Fibroblast of mammary gland (primary cell): ENCODE measurements at places on chromosomes 11 and 22.

- peak; percentile 76 for DNase-seq
Measured at GRCh38 chr11:28834877-28835276, 726.7 kb downstream of the METTL15 start.

GRCh38 chr11:130070109-130070845 is 583 bp downstream of the APLP2 start:
- DNase-seq, result no peak

GRCh38 chr11:11407065-11407762 is 54.2 kb upstream of the CSNK2A3 start:
- DNase-seq, result peak; percentile 43

DNA sequence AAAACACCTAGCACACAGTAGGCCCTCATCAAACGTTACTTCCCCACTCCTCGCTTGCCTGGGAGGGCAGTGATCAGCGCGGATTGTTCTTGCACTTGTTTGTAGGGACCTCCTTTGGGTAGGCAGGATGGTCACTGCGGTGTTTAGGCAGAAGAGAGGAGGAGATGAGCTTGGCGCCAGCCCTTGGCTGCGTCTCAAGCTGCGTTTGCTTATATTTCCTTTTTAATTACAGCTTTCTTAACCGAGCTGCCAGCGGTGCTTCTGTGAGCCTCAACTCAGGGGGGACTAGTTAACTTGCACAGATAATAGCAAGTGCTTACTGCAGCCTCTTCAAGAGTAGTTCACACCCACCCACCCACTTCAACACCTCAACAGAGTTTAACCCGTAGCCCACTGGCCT is 15.1 kb downstream of the IFT27 start:
- no peak for DNase-seq

GRCh38 chr11:33443684-33444083 is 186.5 kb downstream of the HIPK3 start:
- DNase-seq, result no peak

GRCh38 chr22:28978158-28978557 is 83.5 kb downstream of the C22orf31 start:
- peak; percentile 69 for DNase-seq

DNA sequence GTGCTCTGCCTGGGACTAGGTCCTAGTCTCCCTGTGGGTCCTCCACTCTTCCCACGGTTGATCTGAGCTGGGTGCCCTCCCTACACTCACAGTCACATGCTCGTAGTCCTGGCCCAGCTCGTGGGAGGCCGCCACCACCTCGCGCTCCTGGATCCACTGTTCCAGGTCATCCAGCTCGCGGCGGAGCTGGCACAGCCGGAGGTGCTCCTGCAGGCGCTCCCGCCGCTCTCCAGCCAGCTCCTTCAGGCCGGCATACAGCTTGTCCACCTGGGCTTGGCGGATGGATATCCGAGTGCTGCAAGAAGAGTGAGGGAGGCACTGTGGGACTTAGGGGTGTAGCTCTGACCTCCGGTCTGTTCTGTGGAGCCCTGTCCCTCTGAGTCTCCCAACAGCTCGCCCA is 14.8 kb upstream of the RBM4B start:
- DNase-seq, result no peak

DNA sequence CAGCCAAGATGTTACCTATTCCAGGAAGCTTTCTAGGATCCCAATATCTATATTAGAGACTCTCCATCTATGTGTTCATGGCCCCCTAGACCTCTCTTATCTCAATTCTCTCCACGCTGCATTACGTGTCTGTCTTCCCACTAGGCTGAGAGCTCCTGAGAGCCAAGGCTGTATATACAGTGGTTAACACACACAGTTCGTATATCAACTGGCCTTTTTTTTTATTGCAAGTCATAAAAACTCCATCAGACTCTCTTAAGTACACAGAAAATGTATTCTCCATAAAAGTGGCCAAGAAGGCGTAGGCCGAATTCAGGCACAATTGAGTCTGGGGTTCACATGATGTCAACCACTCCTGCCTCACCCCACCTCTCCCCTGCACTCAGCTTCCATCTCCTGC is 115.9 kb downstream of the TRIM29 start:
- no peak for DNase-seq

GRCh38 chr11:14544611-14545010 is 24.4 kb upstream of the PSMA1 start:
- DNase-seq, result peak; percentile 74

DNA sequence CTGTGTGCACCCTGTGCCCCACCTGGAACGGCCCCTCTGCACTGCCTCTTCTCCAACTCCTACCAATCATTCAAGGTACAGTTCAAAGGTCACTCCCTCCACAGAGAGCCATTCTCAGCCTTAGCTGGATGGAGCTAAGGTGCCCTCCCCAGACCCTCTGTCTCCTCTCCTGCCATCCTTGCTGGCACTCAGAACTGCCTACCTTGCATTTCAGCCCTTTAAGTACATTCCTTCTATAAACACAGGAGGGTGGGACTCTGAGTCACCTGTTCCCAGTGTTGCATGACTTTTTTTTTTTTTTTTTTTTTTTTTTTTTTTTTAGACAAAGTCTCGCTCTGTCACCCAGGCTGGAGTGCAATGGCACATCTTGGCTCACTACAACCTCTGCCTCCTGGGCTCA is 8.6 kb downstream of the TTLL1 start:
- DNase-seq, result no peak

DNA sequence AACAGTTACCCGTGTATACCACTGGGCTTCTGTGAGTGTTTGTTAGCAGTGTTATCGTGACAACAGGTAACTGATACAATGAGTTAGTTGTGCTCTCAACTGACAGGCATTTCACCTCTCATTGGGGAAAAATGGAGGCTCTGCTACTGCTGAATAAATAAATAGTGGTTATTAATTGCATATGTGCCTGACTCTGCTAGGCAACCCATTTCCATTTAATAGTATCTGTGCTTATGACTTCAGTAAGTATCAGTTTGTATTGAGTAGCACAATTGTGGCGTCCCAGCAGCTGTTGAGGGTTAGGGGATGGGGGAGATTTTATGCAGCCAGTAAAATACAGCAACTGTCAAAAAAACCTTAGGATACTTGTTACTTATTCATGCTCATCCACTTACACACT is 123.4 kb upstream of the SEZ6L start:
- no peak for DNase-seq

DNA sequence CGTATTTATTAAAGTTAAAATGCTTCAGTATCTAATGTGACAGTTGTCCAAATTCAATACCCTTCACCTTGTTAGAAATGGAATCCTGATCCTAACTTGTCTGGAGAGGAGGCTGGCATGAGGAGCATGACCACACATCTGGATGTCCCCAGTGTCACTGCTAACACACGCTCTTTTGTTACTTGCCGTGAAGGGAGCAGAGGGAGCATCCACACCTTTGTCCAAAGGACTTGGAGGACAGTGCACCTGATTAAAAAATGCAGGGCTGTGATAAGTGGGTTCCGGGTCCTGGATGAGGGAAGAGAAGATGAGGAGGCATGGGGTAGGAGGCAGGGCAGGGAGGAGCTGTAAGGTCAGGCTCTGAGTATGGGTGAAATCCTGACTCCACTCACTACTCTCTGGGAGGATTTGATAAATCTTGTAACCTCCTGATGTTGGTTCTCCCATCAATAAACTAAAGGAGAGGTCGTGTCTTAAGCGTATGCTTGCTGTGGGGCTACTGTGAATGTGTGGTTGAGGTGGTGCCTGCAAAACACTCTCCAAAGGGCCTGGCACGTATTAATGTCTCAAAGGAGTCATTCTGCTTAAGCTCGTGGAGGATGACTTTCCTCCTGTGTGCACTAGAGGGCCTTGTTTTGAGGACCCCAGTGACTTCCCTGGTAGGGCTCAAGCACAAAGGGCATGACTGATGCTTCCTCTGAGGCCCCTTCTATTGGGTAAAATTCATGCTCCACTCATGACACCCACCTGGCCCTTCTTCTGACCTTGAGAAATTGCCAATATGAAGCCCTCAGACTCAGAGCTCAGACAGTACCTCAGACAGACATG is 16.8 kb upstream of the IGLL5 start:
- DNase-seq, result no peak

DNA sequence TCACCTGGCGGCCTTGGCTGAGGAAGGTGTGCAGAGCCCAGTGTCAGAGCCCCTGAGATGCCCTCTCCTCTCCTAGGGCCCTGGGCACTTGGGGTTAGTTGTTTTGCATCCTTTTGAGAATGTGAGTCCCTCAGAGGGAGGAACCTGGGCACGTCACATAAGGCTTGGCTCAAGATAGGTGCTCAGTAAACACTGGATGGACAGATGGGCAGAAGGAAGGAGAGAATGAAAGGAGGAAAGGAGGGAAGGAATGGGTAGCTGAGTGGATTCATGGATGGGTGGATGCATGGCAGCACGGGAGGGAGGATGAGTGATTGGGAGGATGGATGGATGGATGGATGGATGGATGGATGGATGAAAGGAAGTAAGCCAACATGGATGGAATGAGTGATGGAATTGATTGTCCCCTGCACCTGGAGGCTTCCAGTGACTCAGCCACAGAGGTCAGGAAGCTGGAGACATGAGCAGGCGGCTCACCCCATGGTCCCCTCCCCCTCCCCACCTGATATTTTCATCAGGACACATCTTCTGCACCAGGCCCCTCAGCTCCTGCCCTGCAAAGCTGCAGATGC is 62.2 kb downstream of the IGLL1 start:
- no peak for DNase-seq

GRCh38 chr11:3380706-3381545 is 2.0 kb upstream of the ZNF195 start:
- peak; percentile 55 for DNase-seq

GRCh38 chr22:50640857-50641647 is 13.1 kb upstream of the ARSA start:
- DNase-seq, result no peak

DNA sequence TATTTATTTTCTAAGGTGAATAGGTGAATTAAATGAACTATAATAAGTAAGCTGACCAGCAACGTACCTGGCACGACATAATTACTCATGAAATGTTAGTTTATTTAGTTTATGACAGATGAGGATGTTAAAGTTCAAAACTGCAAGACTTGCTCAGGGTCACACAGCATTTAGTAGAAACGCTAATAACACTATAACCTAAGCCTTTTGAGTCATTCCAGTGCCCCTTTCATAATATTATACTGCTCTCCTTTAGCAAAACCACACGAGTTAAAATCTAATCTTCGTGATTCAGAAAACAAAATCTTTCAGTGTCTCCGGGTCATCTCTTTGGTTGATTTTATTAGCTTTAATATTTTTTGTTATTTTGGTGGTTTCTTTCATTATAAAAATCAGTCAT is 39.6 kb downstream of the BTBD10 start:
- DNase-seq, result peak; percentile 11

GRCh38 chr11:6248248-6248647 is 9.4 kb downstream of the CNGA4 start:
- DNase-seq, result peak; percentile 72

DNA sequence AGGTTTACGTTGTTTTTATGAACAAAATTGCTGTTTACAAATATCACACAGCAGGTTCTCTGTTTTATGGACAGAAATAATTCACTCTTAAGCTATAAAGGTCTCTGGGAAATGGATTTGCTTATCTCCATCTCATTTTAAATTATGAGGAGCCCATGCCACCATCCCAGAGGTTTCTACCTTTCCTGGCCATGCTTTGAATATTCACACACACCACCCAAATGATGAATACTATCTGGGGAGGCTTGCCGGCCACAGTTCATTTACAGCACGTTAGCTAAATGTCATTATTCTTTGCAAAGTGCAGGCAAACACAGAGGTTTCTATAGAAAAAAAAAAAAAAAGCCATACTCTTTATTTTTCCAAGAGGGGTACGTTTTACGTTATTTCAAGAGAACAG is 1446.7 kb downstream of the FAM181B start:
- no peak for DNase-seq

DNA sequence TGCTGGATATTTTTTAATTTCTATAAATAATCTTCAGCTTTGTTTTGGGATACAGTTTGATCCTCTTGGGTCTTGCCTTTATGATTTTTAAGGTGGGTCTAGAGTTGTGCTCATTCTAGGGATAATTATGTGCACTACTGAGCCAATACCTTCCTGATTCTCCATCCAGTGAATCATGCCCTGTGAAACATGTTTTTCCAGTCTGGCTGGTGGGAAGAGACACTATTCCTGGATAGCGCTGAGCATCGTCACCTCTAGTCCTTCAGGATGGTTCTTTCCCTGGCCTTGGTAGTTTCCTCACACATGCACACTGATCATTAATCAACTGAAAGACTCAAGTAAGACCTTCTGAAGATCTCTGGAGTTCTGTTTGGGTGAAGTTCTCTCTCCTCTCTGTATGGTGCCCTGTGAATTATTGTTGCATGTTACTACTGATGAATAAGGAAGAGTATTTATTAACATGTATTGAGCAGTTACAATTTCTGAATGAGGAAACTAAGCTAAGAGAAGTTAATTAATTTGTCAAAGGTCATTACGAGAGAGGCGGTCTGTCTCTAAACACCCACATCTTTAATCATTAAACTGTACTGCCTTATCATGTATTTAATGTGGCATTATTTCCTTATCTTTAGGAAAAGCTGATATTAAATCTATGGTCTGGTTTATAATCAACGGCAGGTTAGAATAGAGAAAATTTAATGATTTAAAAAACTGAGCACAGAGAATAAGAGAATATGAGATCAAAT is 39.1 kb upstream of the LIPT2 start:
- no peak for DNase-seq

DNA sequence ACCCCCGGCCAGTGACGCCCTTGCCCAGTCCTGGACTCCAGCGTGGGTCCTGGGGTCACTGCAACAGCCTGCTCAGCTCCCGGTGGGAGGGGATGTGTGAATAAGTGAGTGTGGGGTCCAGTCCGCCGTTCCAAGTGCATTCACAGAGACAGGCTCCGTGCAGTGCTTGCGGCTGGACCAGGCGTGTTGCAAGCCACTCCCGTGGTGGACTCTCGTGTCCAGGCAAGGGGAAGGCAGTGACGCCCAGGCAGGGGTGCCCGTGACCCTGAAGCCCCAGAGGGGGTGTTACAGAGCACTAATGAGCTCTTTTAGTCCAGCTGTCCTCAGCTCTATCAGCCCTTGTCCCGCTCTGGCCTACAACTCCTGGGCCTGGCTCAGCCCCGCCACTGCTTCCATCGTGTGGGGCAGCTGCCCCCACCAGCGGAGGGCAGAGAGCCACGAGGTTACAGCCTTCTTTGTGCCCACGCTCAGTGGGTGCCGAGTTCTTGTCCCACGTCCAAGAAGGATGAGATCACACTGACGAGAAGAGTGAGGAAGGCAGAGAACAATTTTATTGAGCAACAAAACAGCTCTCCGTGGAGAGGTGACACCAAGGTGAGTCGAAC is 1807.5 kb downstream of the LRRC4C start:
- DNase-seq, result no peak

- no peak for DNase-seq
Measured at GRCh38 chr11:93432247-93432646, 101.7 kb downstream of the DEUP1 start.

DNA sequence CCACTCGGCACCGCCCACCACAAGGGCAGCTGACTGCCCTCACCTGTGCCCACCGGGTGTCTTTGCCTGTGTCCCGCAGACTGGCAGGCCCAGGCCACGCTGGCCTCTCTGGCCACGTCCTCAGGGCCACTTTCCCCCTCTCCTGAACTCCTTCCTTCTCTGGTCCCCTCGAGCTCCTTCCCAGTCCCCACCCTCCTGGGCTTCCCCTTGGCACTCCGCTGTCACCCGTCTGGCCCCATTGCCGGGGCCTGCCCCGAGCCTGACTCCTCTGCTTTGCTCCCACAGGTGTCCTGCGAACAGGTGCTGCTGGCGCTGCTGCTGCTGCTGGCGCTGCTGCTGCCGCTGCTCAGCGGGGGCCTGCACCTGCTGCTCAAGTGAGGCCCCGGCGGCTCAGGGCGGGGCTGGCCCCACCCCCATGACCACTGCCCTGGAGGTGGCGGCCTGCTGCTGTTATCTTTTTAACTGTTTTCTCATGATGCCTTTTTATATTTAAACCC is 14.2 kb downstream of the MCAT start:
- DNase-seq, result no peak

GRCh38 chr22:49392841-49393510 is 434.7 kb downstream of the BRD1 start:
- DNase-seq, result no peak
